ENCODE measurements at places on chromosomes 7 and 10.

DNA sequence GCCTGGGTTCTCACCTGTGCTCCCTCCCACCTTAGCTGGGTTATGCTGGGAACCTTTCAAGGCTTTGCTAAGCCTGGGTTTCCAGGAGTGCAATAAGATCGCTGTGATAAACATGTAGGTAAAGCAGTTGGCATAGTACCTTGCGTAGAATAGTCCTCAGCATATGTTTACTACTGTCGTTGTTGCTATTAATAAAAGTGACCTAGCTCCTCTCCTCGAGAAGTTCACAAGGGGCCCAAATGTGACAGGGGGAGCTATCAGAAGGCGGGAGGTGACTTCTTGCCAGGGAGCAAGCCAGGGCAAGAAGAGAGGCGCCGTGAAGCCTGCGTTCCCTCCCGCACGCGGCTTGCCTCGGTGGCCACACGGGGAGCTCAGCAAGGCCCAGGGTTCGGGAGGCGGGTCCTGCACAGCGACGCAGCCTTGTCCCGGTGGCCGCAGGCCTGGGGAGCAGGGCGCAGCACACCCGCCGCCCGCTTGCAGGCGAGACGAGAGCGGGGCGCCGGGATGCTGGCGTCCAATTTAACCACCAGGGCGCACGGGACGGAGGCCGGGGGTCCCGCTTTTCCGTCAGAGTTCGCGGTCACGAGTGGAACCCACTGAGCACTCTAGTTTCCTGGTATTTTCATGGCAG is 106.2 kb downstream of the SNX10 start:
- no peaks in the 10 kb centered on the region for H3K36me3 ChIP-seq
- H3K4me1 ChIP-seq = peaks cover 6% of the 10 kb centered on the region
- H3K27ac ChIP-seq = no peak overlapping the region
- peaks cover 40% of the 10 kb centered on the region for H3K27me3 ChIP-seq

- H3K27ac ChIP-seq = no peak overlapping the region
- H3K4me1 ChIP-seq = no peaks in the 10 kb centered on the region
- no peak for ATAC-seq
- H3K4me3 ChIP-seq = no peak overlapping the region
- no peaks in the 10 kb centered on the region for H3K36me3 ChIP-seq
These were observed 33.5 kb upstream of the PRSS37 start for GRCh38 chr7:141874787-141875186.

- H3K4me1 ChIP-seq = peaks cover 4% of the 10 kb centered on the region
- peak; percentile 28 for ATAC-seq
- H3K27ac ChIP-seq = no peak overlapping the region
- H3K36me3 ChIP-seq = no peaks in the 10 kb centered on the region
These were observed 29.0 kb upstream of the WDFY4 start for GRCh38 chr10:48655411-48656240.

GRCh38 chr10:107168738-107169137 is 4.2 kb upstream of the SORCS1 start:
- no peak overlapping the region for H3K27ac ChIP-seq
- H3K36me3 ChIP-seq = peaks cover 5% of the 10 kb centered on the region
- no peaks in the 10 kb centered on the region for H3K4me1 ChIP-seq
- peaks cover 8% of the 10 kb centered on the region for H3K27me3 ChIP-seq

- no peak overlapping the region for H3K4me3 ChIP-seq
- no peaks in the 10 kb centered on the region for H3K4me1 ChIP-seq
- H3K27me3 ChIP-seq = no peaks in the 10 kb centered on the region
- H3K36me3 ChIP-seq = no peaks in the 10 kb centered on the region
These were observed 36.7 kb upstream of the ABLIM1 start for GRCh38 chr10:114694752-114695151.

DNA sequence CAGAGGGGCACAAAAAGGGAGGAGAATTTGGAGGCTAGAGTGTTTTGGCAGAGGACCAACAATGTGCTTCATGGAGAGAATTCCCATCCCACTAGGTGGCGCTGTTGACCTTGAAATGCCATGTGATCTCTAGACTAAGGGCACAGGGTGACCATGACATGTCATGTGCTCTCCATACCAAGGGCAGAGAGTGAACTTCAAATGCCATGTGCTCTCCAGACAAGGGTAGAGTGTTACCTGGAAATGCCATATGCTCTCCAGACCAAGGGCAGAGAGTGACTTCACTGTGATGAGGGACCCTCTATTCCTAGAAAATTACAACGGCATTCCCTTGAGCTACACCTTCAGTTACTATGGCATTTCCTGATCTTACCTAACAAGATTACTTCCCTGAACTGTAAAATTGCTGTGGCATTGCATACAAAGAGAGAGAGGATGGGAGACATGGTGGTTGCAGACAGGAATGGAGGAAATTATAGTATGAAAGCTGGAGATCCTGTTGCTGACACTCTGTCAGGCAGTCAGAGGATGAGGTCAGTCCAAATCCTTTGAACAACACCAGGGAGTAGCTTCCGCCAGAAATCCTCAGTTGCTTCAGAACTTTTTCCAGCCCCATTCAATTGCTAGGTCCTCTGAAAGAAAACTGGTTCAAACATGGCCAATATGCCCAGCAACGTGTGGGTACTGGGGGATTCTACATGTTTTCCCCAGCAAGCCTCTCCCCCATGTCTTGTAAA is 60.9 kb upstream of the ACSM6 start:
- H3K4me3 ChIP-seq = no peak overlapping the region
- ATAC-seq = peak; percentile 49
- no peaks in the 10 kb centered on the region for H3K36me3 ChIP-seq
- H3K27ac ChIP-seq = no peak overlapping the region
- no peaks in the 10 kb centered on the region for H3K27me3 ChIP-seq

DNA sequence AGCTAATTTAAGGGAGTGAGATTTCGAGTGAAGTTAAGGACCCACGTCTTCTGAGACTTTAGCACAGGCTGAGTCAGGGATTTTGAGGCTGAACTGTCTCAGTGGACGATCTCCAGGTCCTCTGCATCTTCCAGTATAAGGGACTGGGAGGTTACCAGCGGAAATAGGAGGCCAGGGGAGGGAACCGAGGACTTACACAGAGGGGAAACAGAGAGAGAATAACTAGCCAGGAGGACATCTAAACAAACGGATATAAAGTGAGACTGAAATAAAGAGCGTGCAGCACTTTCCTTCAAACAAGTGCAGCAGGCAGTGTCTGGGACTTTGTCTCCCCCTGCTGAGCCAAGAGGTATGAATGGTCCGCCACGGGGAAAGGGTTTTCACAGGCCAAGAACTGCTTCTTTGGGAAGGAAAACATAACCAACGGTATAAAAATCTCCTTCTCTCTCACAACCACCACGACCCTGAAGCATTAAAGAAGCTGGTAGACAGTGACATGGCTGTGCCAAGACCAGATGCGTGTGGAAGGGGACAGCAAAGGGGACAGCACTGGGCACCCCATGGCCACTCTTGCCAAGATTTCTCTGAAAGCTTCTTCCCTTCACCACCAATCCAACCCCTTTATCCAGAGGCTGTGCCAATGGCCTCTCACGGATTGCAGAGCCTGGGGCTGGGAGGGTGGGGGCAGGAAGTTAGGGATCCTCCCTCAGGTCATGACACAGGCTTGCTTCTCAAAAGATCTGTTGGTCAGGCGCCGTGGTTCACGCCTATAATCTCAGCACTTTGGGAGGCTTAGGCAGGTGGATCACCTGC is 72.0 kb downstream of the SLC37A3 start:
- H3K4me3 ChIP-seq = no peak overlapping the region
- peak; percentile 89 for ATAC-seq
- peaks cover 4% of the 10 kb centered on the region for H3K36me3 ChIP-seq
- no peaks in the 10 kb centered on the region for H3K4me1 ChIP-seq

GRCh38 chr7:83162402-83163256 is at the start of gene PCLO:
Gene PCLO, minus strand, starts transcription at chr7:83162884. Its CDS starts 292 bp downstream, at chr7:83162592.
- H3K27ac ChIP-seq = no peak within 1 kb of the TSS
- no peaks in the 10 kb centered on the region for H3K4me1 ChIP-seq
- peak within 1 kb of the TSS; percentile 50 for H3K4me3 ChIP-seq
- ATAC-seq = peak; percentile 90

GRCh38 chr10:33235251-33235884 is 99.1 kb downstream of the NRP1 start:
- no peak overlapping the region for H3K4me3 ChIP-seq
- H3K4me1 ChIP-seq = no peaks in the 10 kb centered on the region
- no peak overlapping the region for H3K27ac ChIP-seq
- H3K27me3 ChIP-seq = peaks cover 14% of the 10 kb centered on the region
- no peak for ATAC-seq

GRCh38 chr7:22110227-22110839 is 164.6 kb upstream of the CDCA7L start:
- H3K4me1 ChIP-seq = no peaks in the 10 kb centered on the region
- peaks cover 14% of the 10 kb centered on the region for H3K27me3 ChIP-seq
- H3K4me3 ChIP-seq = no peak overlapping the region
- ATAC-seq = peak; percentile 67
- H3K36me3 ChIP-seq = no peaks in the 10 kb centered on the region

DNA sequence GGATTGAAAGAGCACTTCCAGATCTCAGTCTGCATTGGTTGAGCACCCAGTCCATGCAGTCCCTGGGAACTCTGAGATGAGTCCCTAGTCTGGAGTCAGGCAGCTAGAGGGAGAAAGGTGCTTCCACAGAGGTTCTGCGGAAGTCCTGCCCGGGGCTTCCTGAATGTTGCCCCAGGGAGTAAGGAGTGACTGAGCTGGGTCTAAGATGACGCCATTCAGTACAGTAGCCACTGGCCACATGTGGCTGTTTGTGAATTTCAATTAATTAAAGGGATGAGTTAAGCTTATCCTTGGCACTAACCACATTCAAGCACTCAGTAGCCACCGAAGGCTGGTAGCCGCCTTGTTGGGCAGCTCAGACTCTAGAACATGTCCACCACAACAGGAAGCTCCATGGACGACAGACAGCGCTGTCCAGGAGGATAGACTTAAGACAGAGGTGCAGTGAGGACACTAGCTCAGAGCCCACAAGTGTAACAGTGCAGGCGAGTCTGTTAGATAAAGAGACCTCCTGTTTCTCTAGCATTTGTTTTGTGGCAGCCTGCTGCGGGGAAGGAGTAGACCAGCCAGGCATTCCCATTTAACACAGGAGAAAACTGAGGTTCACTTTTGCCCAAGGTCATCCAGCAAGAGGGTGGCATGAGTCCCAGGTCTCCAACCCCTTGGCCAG is 101.6 kb upstream of the PPIF start:
- H3K4me3 ChIP-seq = peak overlapping the region; percentile 94
- no peaks in the 10 kb centered on the region for H3K27me3 ChIP-seq
- H3K36me3 ChIP-seq = peaks cover 39% of the 10 kb centered on the region
- peak overlapping the region; percentile 86 for H3K27ac ChIP-seq

DNA sequence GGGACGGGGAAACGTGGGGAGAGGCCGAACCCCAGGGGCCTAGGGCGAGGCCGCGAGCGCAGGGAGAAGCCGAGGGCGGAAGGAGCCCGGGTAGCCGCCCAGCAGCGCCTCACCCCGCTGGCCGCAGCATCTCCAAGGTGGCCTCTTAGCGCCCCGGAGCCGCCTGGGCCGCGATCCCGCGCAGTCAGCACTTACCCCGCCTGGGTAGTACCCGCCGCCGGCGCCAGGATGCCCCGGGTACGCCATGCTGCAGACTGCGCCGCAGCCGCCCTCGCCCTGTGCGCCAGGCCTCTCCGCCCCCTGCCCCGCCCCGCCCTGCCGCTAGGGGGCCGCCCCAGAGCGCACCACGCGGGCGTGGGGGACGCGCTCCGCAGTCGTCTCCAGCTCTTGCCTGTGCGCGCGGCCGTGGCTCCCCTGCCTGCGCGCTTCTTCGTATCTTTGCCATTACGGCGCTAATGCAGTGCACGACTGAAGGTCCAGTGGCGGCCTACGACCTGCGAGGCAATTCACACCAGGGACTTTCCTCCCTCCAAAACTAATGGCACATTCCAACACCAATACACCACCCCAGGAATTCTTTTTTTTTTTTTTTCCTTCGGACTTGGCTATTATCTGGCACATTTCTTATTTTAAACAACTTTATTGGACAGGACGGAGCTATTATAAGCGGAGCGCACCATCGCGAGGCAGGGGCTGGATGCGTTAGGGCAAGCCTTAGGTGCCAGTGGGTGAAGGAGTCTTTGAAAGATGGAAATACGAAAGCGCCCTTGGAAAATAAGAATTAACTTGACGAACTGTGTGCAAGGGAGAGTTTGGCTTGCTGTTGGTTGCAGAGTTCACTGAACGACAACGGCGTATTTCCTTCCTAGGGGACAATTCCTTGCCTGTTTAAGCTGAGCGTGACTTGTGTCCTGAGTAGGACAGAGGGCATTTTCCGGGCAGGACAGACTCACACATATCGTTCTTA is at the start of gene SRI:
Gene SRI (minus strand): TSS at position 258 of the 967 bp plus-strand sequence. CDS start 12 bp downstream, at position 246.
- H3K27me3 ChIP-seq = no peaks in the 10 kb centered on the region
- peak within 1 kb of the TSS; percentile 85 for H3K4me3 ChIP-seq
- H3K27ac ChIP-seq = peak within 1 kb of the TSS; percentile 96
- peak; percentile 95 for ATAC-seq
- H3K4me1 ChIP-seq = peaks cover 10% of the 10 kb centered on the region

DNA sequence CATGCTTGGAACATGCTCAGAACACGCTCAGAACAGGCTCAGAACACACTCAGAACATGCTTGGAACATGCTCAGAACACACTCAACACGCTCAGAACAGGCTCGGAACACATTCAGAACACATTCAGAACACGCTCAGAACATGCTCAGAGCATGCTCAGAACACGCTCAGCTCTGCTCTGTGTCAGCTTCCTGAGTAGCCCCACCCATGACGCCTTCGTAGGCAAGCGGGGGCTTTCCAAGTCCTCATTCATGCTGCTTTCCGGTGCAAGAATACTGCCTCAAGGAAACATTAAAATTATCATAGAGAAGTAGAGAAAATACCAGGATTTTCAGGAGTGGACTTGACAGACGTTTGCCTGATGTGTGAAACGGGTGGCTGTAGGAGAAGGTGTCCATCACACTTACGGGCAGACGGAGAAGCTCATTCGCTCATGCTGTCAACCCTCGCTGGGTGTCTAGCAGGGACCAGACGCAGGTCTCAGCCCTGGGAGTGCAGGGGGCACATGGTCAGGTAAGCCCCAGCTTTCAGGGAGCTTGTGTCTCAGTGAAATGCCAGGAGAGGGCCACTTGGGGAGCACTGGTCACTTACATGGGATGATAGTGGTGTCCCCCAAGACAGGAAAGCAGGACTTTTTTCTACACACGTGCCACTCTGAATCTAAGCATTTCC is 24.7 kb downstream of the EN2 start:
- peaks cover 13% of the 10 kb centered on the region for H3K27me3 ChIP-seq
- peaks cover 6% of the 10 kb centered on the region for H3K4me1 ChIP-seq
- H3K36me3 ChIP-seq = no peaks in the 10 kb centered on the region
- H3K27ac ChIP-seq = peak overlapping the region; percentile 4
- ATAC-seq = peak; percentile 69

DNA sequence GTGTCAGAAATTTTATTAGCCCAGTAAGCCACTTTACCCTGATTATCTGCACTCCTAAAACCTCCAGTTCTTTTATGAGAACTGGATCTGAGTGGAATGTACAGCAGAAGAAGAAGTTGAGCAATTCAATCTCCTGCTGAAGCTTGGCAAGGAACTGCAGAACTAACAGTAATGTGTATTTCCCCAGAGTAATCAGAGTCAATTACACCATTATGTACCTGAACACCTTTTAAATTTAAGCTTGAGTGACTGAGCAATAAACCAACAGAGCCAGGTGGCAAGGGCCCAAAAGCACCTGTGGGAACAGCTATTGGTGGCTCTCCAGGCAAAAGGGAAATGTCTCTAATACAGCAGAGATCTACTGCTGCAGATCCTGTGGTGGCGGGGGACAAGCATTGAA is 40.1 kb upstream of the AKR1C2 start:
- no peak overlapping the region for H3K27ac ChIP-seq
- H3K4me3 ChIP-seq = no peak overlapping the region
- ATAC-seq = no peak
- H3K27me3 ChIP-seq = peaks cover 8% of the 10 kb centered on the region
- no peaks in the 10 kb centered on the region for H3K4me1 ChIP-seq
